ENCODE measurements at places on chromosomes 5 and 9.
A peak's percentile ranks its signal among the peaks of the same experiment; 100 is the strongest.

DNA sequence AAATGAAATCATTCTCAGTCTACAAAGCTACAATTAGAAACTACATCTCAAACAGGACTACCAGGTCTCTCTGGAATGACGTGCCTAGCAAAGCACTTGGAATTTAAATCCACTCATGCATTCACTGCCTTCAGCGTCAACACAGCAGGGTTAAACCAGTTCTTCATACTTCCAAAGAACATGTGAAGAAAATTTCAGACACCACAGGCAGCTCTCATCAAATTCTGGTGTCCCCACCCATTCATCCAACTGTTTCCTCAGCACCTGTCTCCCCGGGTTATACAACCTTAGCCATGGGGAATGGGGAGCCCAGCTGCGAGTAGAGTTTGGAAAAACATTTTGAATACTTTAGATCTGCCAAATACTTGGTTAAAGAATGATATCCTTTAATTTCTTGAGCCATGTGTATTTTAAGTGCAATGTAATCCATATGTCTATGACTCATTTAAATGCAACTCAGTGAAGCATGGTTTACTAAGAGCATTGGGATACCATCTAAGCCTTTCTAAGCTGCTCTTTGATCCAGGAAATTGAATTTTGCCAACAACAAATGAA lies 17.5 kb downstream of the ADAM19 start:
- DNase-seq = no peak

DNA sequence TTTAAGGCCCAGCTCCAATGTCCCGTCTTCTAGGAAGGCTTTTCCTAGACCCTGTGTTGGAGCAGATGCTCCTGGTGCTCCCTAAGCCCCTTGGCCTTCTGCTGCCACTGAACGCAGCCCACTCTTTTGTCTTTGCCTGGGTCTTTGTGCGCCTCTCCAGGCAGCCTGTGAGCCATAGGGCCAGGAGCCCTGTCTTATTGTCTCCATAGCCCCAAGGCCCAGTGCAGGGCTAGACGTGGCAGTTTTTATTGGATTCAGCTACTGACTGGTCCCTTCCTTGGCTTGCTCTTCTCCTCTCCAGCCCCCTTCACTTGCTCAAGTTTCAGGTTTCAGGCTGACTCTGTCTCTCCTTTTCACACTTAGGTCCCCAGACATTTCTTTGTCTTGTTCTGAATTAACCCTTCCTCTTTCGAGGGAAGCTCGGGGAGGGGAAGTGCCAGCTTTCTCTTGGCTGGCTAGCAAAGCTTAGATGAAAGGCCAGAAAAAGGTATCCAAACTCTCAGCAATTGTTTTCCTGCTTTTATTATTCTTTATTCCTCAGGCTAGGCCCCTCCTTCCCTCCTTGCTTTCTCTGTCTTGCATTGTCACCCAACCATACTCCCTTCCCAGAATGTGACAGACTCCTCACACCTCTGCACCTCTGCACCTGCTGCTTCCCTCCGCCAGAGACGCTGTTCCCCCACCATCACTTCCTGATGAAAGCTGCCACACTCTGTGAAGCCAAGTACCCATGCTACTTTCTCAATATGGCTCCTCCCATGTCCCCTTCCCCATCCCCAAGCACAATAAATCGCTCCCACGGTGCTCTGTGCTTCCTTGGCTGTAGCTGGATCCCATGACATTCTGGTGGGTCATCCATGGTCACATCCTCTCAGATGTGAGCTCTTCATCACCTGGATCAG lies 101.6 kb upstream of the CPEB4 start:
- DNase-seq = peak; percentile 7

GRCh38 chr5:73306741-73307275 lies 133.8 kb downstream of the TMEM174 start:
- DNase-seq = no peak

DNA sequence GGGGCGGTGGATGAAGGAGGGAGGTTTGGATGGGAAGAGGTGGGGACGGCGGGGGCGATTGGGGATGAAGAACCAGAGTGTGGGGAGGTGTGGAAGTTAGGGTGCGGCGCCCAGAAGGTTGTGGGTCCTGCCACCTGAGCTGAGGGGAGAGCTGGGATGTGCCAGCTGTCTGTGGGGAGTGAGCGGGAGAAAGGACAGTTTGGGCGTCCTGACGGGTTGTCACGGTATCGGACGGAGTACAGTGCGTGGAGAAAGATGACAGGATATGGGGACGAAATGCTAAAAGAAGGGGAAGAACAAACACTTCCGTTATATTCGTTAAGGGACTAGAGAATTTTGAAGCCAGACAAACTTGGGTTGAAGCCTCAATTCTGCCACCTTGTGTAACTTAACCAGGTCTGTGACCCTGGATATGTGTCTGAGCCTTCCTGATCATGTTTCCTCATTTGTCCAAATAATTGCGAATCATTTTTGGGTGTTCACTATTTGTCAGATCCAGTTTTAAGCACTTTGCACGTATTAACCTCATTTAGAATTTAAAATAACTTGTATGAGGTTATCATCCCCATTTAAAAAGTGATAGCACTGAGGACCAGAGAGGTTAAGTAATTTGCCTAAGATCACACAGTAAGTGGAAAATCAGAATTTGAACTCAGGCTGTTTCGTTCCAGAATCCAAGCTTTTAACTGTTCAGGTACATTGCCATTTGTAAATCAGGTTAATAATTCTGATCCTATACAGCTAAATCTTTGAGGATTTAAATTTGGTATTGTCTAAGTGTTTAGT lies 689 bp downstream of the CNTRL start:
- no peak for DNase-seq

DNA sequence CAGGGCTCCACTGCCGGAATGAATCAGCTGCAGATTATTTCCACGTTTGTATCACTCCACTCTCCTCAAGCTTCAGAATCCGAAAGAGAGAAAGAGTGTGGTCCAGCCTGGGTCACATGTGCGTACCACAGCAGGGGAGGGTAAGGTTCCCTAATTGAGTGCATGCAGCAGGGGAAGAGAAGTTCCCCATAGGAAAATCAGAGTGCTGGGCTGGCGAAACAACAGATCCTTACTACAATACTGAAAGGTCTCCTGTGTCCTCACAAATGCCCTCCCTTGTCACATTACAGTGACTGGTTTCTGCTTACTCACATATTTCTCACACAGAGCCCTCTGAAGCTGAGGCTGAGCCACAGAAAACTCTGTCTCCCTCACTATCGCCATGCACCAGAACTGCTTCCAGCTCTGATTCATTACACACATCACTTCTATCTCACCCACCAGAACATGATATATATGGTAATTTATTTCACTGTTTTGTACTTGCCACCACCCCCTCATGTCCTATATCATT lies 532.2 kb upstream of the TUSC1 start:
- no peak for DNase-seq

DNA sequence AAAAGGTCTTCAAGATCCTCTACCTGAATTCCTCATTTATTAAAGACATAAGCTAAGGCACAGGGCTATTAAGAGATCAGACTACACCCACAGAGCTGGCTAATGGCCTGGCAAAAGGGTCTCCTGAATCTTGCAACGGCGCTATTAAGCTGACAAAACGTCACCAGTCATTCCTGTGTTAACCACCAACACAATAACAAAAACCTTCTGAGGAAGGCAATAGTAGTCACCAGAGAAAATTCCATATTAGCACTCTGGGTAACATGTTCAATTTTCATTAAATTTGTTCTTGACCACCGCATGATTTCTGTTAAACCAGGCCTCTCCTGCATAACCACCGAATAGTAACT lies 77.0 kb downstream of the GNAQ start:
- no peak for DNase-seq

DNA sequence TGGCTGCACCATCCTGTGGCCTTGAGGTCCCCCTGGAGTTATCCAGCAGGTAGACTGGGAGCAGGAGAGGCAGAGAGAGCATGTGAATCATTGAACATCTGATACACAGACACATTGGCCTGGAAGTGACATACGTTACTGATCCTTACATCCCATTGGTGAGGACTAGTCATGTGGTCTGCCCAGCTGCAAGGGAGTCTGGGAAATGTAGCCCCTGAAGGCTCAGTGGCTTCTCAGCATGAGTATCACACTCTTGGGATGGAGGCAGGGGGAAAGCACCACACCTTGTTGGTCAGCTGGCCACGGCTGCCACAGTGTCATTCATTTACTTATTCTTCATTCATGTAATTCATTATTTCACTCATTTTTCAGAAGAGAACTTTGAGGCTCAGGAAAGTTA lies 13.3 kb upstream of the KCNMB1 start:
- DNase-seq = no peak

DNA sequence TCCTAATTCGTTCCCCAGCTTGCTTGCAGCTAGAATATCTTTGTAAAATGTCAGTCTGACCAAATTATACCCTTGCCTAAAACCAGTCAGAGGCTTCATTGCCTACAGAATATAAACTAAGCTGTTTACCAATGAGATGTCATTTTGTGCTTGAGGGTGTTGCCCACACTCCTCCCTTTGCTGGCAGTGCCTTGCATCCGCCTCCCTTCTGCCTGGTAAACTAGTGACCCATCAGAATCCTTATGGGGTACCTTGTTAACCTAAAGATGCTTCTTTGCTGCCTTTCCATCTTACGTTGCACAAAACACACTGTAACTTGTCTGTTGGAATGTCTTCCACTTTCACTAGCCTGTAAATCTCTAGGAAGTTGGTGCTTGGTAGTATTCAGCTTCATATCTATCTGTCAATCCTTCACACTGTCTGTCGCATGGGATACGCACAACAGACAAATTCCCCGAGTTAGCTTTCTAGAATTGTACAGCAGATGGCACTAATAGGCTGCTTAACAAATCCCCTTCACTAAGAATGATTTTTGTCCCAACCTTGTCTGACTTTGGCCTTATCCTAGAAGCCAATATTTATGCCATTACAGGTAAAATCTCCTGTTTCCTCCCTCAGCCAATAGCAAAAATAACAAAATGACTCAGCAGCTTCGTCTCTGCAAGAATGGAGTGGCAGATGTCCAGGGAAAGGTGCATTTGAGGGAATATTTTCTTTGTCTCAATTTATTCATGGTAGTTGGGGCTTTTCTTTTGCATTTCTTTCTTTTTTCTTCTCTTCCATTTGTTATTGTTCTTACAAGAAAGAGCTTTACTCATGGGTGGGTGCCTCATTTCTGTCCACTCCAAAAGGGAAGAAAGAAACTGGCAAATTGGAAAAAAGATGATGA lies 3.0 kb downstream of the NUDT2 start:
- no peak for DNase-seq

DNA sequence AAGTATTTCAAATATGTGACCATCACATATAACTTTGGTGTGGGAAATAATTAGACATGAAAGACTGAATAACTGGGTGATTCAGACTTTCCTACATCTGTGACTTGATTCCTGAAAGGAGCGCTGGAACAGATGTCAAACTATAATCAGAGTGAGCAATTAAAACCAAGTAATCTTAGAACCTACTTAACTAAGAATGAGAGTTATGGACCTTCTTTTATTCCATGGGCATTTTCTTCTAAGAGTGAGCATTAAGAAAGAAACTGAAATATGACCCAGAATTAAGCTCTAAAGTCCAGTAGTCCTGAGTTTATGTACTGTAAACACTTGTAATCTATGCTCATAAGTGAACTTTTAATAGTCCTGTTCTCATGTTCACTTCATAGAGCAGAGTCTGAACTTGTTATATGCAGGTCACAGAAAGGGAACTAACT lies 68.4 kb downstream of the PAM start:
- DNase-seq = no peak

DNA sequence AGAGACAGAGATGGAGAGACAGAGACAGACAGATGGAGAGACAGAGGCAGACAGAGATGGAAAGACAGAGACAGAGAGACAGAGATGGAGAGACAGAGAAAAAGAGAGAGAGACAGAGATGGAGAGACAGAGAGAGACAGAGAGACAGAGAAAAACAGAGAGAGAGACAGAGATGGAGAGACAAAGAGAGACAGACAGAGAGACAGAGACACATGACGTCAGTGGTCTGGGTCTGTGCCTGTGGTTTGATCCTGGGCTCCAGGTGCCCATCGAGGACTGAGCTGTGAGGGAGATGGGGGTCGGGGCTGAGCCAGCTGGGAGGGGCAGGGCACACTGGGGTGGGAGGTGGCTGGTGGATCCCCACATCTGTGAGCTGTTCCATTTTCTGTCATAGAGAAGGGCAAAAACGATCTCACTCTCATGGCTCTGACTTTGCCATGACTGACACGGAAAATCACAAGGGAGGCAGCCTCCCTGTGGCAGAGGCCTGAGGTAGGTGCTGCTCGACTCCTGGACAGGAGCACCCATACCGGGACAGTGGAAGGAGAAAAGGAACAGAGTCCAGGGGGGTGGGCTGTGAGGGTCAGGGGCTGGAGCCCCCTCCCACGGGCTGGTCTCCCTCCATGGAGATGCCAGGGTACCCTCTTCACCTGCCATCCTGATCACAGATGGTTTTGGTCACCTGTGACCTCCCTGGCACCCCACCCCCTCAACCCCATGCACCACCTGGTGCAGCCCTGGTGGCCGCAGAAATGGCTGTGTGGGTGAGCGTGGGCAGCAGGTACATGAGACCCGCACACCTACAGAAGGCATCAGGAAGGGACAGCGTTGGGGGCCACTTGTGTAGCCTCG lies 28.8 kb downstream of the GLT6D1 start:
- DNase-seq = no peak

DNA sequence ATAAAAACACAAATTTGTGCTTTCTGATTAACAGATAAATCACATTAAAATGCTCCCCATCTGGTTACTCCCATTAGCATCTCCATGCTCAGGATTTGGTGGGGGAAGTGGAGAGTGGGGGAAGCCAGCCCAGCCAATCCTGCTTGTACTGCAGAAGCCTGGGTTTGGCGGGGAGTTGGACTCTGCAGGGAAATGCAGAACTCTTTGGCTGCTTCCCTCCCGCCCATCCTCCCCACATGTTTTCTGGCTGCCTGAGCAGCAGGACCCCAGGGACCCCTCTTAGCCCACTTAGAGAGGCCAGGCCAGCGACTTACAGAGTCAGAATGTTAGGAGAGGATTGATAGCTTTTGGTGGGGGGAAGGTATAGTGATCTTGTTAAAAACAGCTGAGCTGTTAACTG lies 59.5 kb upstream of the FOXI1 start:
- DNase-seq = no peak

DNA sequence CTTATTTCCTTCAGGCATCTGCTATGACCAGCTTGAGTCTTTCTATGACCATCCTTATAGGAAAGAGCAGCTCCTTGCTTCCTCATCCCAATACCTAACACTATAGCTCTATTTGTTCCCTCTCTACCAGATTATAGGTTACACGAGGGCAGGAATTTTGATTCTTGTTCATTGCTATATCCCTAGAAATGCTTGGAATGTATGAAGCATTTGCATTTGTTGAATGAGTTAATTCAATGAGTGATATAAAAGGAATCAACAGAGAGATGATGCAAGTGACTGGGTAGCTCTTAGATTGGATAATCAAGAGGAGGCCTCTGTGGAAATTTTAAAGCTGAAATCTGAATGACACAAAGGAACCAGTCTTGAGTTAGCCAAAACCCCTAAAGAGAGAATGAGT lies 13.9 kb downstream of the ZCCHC9 start:
- DNase-seq = no peak
